ENCODE measurements at places on chromosomes 7 and 10.
A peak's percentile ranks its signal among the peaks of the same experiment; 100 is the strongest.

GRCh38 chr7:23470330-23471105, at the start of gene IGF2BP3:
IGF2BP3 (minus strand) TSS chr7:23470491; CDS start chr7:23470110, 381 bp downstream.
- DNase-seq = peak; percentile 48

DNA sequence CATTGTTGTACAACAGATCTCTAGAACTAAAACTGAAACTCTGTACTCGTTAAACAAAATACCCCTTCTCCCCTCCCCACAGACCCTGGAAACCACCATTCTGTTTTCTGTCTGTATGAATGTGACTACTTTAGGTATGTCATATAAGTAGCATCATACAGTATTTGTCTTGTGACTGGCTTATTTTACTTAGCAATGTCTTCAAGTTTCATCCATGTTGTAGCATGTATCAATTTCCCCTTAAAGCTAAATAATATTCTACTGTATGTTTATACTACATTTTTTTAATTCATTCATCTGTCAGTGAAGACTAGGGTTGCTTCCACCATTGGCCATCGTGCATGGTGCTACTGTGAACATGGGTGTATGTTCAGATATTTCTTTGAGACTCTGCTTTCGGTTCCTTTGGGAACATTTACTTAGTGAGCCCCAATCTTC, 71.2 kb upstream of the RPA3 start:
- peak; percentile 4 for DNase-seq

GRCh38 chr7:27705200-27705594, 34.8 kb upstream of the TAX1BP1 start:
- no peak for DNase-seq

DNA sequence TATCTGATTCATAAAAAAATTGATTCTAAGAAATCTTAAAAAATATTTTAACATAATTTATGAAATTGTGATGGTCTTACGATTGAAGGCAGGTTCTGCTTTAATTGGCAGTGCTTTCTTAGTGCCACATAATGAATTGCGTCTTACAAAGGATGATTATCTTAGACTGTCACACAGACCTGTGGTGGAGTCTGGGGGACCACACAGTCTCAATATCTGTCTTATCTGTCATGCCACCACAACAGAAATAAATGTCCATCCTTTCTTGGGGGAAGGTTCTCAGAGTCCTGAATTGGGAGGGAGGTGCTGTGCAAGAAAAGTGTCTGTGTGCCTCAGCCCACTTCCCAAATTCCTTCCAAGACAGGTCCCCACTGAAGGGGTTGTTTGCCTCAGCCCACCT, 34.0 kb downstream of the ZDHHC6 start:
- no peak for DNase-seq

GRCh38 chr10:110737886-110738634, 93.9 kb downstream of the RBM20 start:
- no peak for DNase-seq

GRCh38 chr10:50572017-50572491, 51.7 kb downstream of the SGMS1 start:
- DNase-seq = no peak

- DNase-seq = no peak
These were observed 61.6 kb downstream of the CCDC71L start for GRCh38 chr7:106599343-106599698.

- no peak for DNase-seq
These were observed 35.7 kb downstream of the WIPI2 start for GRCh38 chr7:5225616-5226290.

GRCh38 chr7:75987026-75987804, 7.2 kb downstream of the TMEM120A start:
- DNase-seq = no peak

GRCh38 chr7:16840094-16840493, 35.3 kb upstream of the AGR2 start:
- no peak for DNase-seq

DNA sequence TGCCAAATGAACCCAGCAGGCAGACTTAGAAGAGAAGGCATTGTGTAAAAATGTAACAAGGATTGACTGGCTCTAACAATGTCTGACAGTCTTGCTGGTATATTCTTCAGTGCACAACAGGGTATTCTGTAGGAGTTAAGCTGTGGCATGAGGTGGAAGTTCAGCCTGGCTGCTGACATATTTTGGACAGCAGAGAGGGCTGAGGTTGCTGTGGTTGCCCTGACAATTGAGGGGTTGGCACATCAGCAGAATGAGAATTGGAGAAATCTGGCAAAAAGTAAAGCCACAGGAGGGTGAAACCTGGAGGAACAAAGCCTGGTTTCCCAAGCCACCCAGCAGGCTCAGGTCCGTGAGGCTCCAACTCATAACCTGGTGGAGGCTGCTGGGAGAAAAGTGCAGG, 220.2 kb downstream of the JAZF1 start:
- no peak for DNase-seq

DNA sequence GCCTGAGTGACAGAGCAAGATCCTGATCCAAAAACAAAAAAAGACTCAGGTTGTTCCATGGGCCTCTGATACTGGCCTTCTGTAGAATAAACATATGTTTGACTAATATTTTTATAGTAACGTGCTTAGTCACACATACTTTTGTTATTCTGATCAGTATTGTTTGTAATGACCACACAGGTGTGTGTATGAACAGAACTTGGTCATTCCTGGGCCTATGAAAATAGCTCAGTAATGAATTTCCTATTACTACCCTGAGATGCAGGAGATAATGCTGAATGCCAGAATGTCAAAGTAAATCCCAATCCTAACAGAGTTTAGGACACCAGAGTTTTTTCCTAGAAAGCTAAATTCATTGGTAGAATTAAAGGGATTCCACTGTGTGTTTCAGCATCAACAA, 108.7 kb downstream of the DOCK4 start:
- no peak for DNase-seq

DNA sequence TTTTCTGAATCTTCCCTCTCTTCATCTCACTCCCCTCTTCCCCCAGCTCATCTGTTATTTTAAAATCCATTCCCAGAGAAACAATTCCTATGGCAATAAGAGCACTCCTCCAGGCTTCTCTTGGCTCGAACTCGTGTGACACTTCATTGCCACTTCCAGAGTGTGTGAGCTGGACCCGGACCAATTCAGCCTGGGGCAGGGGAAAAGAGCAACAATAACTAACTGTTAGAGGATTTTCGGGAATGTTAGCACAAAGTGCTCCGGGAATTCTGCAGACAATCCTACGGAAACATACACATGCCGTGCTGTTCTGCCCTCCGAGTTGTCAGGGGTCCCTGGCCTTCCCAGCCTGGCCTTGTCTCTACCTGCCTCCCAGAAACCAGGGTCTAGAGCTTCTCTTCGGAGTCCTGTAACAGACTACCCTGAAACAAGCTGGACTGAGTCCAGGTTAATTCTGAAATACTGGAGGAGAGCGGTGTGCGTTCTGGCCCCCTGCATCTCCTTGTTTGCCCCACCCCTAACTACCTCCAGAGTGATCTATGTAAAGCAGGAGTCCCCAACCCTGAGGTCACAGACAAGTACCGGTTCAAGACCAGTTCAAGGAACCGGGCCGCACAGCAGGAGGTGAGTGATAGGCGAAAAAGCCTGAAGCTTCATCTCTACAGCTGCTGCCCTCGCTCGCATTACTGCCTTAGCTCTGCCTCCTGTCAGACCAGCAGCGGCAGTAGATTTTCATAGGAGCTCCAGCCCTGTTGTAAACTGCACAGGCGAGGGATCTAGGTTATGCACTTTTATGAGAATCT, 11.3 kb downstream of the COL26A1 start:
- DNase-seq = no peak

DNA sequence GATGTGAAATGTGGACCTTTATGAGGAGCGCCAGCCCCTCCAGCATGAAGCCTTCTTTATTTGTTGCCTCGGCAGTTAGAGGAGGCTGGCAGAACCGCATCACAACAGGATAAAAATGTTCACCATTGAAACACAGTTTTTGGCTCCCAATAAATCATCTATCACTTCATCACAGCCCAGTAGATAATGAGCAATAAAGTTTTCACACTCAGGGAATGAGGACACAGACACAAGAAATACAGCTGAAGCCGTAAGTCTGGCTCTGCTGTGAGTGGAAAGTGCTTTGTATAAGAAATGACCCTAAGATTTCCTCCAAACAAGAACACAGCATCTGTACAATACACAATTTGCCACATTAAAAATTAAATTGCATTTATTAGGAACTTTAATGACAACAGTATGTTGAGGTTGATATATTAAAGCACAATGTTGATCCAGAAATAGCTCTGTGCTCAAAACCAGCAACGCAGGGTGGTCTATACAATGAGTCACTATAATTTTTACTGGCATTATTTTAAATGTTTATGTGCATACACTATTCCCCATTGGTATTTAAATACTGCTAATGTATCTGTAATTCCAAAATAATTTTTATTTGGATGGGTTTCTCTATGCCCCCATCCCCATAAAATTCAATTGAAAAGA, 301.8 kb upstream of the MGMT start:
- DNase-seq = no peak

DNA sequence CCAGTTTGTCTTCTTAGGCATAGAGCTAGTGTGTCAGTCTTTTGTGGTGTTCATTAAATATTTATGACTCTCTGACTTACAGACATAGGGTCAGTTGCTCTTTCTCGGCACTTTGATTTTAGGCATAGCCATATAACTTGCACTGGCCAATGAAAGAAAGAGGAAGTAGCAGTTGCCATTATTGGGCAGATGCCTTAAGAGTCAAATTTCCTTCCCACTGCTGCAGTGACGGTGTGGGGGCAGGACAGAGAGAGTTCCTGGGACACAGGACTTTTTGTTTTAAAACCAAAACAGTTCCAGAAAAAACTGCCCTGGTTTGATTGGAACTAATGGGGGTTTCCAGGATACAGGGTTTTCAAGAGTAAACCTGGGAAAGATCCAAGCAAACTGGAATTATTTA, 60.2 kb upstream of the PHF14 start:
- no peak for DNase-seq

DNA sequence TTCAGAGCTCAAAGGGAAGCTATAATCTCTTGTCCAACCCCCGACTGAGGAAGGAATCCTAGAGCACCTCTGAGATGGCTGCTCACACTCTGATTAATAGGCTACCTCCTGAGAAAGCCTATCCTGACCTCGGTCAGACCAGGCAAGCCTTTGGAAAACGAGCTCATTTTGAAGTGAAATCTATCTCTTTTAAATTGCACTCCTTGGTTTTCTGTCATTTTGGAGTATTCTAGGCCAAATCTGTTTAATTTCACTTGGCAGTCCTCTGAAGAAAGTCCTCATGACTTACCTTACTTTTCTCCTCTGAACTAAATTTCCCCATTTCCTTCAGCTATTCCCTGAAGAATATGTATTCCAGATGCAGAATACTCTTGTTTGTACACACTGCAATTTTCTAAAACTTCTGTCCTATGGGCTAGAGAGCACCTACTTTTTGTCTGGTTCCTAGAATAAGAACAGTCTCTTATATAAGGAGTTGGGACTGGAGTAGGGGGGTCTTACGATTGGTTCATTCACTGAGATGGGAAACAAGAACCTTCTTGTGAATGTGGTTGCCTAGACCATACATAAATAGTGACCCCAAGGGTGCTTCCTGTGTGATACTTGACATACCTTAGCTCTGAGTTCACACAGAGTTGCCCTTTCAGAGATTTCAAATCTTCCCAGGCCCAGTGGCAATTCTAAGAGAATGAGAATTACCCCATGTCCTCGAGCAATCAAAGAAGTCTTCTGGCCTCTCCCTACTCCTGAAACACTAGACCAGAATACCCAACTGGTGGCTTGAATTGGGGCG, 31.9 kb upstream of the HPS1 start:
- no peak for DNase-seq

DNA sequence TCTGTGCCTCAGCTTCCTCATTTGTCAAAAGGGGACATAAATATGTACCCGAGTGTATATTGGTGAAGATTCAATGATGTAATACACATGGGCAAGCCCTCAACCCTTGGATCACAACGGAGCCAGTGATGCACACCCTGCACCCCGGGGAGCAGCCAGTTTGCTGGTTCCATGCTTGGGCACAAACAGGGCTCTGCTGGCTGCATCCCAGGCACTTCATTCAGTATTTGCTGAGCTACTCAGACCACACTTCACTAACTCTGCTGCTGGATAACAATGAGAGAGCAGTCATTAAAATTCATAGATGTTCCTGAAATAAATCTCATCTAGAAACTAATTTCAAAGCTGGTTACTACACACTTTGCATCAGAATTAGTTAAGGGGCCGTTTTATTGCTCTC, 72.0 kb downstream of the SCRN1 start:
- no peak for DNase-seq
